ENCODE measurements at places on chromosomes 12 and 14.

- DNase-seq, result no peak
Measured at GRCh38 chr12:4160314-4161040, 113.1 kb upstream of the CCND2 start.

- no peak for DNase-seq
Measured at GRCh38 chr12:12720672-12721161, 3.5 kb downstream of the CDKN1B start.

DNA sequence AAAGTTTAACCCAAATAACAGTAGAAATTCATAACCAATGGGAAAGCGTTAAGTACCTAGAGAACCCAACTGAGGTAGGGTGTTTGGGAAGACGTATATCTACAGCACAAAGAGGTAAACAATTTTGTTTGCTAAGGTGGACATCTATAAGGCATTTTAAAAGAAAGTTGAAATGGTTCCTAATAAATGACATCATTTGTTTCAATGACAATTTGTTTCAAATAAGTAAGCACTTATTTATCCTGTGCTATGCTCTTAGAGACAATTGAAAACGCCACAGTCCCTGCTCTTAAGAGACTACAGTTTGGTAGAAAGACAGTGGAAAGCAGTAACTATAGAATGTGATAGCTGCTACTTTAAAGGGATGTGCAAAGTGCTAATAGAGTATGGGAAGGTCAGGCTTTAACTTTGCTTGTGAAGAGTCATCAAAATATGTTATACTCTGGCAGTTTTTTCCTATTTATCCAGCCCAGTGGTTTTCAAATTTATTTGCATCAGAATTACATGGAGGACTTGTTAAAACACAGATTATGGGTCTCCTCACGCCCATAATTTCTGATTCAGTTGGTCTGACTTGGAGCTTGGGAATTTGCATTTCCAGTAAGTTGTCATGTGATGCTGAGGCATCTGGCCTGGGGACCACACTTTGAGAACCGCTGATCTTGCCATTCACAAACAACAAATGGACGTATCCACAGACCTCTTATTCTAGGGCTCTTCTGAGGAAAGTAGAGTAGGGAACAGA, 19.6 kb upstream of the SMCO2 start:
- no peak for DNase-seq

GRCh38 chr12:14048941-14049545, 67.6 kb upstream of the GRIN2B start:
- DNase-seq, result no peak

GRCh38 chr12:56922031-56922430, 12.2 kb downstream of the SDR9C7 start:
- no peak for DNase-seq

DNA sequence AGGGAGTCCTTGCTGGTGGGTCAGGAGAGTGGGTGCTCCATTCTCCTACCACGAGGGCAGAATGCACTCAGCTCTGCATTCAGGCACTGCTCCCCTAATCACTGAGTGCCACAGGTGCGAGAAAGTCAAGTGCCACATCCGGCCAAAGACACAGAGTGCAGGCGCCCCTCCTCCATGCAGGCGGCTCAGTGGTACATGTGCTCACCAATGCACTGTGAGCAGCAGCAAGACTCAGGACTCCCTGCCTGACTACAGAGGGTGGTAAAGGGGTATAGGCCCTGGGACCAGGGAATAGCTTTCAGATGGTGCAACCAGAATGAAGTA, 32.9 kb downstream of the ZFYVE21 start:
- no peak for DNase-seq

DNA sequence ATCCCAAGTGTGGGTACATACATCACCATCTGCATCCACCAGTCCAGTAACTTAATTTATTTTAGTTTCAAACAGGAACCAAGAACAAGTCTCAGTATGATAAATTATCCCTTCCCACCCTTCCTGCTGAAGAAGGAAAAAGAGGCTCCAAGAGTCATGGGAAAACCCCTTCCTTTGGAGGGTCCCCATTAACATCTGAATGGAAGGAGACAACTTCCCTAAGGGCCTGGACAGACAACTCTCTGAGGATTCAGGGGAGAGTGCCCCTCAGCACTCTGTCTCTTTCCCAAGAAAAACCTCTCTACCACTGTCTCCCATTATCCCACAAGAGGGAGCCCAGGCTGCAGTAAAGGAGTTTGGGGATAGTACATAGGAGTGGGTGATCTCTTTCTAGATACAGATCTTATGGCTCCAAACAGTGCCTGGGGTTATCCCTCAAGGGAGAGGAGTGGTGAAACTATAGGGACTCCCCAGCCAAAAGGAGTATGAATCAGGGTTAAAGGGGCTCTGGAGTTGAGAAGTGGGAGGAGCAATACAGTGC, 6.2 kb downstream of the WNT10B start:
- DNase-seq, result no peak

GRCh38 chr12:57127726-57128518, at the start of gene LRP1:
TSS of gene LRP1 (plus strand) at chr12:57128483. CDS start at chr12:57128965, 482 bp downstream.
- DNase-seq, result peak; percentile 89

DNA sequence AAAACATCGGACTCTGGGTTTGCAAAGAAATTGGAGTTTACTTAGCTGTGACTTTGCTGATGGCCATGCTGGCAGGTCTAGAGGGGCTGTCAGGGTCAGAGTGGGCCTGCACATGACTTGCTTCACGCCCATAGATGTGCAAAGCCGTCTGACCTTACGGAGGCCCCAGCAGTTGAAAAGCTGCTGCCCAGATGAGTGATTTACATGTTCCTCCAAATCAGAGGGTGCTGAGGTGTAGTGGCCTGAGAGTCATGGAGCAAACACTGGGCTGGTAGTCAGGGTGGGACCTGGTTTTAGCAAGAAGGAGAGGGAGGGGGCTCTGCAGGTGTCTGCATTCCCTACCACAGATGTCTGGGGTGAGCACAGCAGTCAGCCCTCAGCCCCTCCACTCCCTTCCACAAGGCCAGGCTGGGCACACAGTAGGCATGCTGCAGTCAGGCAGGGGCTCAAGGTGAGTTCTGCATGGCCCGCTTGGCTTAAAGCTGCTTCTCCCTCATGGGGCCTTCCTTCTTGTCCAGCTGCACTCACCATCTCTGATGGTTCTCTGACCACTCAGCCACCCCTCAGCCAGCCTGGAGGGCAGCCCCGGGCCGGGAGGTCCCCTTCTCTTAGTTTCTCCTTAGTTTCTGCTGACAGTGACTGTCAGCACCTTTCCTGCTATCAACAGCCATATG, 34.2 kb upstream of the EML1 start:
- DNase-seq, result no peak

DNA sequence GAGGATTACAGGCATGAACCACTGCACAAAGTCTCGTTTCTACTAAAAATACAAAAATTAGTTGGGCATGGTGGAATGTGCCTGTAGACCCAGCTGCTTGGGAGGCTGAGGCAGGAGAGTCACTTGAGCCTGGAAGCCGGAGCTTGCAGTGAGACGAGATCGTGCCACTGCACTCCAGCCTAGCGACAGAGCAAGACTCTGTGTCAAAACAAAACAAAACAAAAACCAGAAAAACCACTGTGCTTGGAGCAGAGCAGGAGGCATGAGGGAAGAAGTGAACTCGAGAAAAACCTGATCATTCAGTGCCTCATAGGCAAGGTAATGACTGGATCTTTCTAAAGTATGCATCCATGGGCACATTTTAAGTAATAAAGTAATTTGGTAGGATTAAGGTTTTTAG, 487.8 kb downstream of the KCNH5 start:
- DNase-seq, result no peak

GRCh38 chr14:89503431-89503996, 86.5 kb upstream of the FOXN3 start:
- DNase-seq, result no peak

- no peak for DNase-seq
Measured at GRCh38 chr12:95877622-95878021, 18.9 kb downstream of the SNRPF start.
